ENCODE measurements at places on chromosomes 6 and 20. TPM values are rescaled to one million over a fixed set of nuclear protein-coding genes. Genes with fewer than 3 reads are reported as not detected.

DNA sequence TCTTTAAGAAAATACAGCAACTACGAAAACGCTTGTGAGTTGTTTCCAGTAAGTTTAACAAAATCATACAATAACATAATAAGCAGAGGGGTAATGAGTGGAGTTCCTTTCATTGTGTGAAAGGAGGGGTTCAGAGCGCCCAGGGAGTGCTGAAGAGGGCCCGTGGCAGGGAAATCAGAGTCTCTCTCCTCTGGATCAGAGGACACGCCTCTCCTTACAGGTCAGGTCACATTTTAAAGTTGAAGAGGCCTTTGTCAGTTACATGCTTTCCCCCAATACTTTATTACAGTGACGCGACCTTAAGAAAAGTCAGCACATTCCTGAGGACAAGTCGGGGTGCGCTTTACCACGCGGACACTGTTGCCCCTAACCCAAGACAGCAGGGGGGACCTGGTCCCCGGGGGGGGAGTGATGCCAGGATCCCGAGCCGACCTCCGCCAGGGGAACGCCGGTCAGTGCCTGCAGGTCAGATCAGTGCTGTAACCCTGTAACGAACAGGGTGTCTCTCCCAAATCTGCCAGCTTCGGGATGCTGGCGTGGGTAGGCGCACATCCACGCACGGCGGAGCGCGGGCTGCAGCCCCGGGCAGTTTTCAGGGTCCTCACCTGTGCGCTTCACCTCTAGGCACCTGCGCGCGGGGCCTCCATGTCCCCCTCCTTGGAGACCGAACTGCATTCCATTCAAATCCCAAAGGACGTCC is 848 bp downstream of the DACT2 start:
- no peaks in the 10 kb centered on the region for H3K4me1 ChIP-seq
- H3K27me3 ChIP-seq = peaks cover 29% of the 10 kb centered on the region
- H3K36me3 ChIP-seq = no peaks in the 10 kb centered on the region
- no peak for DNase-seq
- peak overlapping the region; percentile 44 for H3K4me3 ChIP-seq
- H3K27ac ChIP-seq = no peak overlapping the region

DNA sequence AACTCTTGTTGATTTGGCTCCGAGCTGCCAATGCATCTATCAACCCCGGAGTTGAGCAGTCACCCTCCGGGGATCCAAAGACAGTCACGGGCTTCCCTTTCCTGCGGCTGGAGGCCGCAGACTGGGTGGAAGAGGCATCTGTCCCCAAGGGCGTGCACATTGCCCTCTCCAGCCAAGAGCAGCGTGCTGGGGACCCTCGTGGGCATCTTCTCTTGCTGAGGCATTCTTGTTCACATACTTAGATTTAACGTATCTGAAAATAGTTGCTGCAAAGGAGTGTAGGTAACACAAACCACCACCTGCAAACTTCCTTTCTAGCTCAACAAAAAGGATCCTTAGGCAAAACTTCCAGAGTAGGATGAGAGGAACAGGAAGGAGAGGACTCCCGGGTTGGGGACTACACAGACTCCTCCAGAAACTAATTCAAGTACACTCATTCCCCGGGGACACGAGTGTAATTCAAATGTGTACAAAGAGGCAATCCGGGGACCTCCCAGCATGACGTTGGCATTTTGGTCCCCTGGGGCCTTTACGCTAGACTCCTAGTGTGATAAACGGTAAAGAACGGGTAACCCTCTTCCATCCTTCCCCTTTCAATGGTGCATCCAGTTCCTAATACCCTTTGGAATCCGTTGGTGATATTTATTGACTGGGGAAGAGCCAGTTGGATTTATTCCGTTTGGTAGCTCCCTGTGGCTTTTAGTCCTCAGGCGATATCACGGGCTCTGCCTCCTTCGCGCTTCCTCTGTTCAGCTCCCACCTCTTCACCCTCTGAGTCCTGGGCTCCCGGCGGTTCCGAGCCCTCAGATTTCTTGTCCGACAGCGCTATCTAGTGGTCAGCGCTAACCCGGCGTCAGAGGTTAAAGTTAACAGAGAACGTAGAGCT is 2.7 kb upstream of the COL12A1 start:
- H3K27me3 ChIP-seq = peaks cover 50% of the 10 kb centered on the region
- peak overlapping the region; percentile 72 for H3K27ac ChIP-seq
- H3K4me3 ChIP-seq = peak overlapping the region; percentile 14
- no peaks in the 10 kb centered on the region for H3K36me3 ChIP-seq

DNA sequence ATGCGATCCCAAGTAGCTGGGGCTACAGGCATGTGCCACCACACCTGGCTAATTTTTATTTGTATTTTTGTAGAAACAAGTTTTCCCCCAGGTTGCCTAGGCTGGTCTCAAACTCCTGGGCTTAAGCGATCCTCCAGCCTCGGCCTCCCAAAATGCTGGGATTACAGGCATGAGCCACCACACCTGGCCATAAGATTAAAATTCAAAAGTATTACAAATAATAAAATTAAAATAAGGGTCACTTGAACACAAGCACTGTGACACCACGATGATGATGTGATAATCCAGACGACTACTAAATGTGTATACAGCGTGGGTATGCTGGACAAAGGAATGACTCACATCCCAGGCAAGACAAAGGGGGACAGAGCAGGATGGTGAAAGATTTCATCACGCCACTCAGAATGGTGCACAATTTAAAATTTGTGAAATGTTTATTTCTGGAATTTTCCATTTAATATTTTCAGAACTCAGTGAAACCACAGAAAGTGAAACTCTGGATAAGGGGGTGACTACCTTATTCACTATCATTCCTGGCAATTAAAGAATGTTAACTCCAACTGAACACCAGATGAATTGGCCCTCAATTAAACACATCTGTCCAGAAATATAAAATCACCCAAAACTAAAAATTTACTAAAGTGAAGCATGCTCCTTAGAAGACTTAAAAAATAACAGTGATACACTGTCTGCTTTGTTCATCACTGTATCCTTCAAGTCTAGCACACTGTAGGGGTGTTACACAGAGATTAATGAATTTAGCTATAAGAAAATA is 13.1 kb downstream of the B4GALT5 start:
- no peak overlapping the region for H3K27ac ChIP-seq
- DNase-seq = no peak
- no peaks in the 10 kb centered on the region for H3K36me3 ChIP-seq
- peaks cover 75% of the 10 kb centered on the region for H3K4me1 ChIP-seq
- no peaks in the 10 kb centered on the region for H3K27me3 ChIP-seq

DNA sequence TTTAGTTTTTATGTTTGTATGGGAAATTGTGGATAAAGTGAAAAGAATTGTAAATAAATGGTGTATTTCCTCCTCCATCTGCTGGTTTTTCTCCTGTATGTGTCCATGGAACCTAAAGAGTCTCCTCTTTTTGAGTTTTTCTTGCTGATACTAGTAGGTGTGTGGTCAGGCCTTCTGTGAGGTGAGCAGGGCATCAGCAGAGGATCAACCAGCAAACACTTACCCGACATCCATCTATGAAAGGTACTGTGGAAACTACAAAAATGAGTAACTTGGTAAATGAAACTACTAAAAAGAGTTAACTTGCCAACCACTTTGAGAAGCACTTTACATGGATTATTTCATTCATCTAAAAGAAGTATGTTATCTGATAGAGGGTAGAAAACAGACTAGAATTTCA is 20.9 kb upstream of the RNF8 start:
- DNase-seq = no peak
- H3K4me1 ChIP-seq = no peaks in the 10 kb centered on the region
- H3K27ac ChIP-seq = no peak overlapping the region

- H3K27ac ChIP-seq = no peak overlapping the region
- H3K4me1 ChIP-seq = no peaks in the 10 kb centered on the region
- H3K36me3 ChIP-seq = no peaks in the 10 kb centered on the region
- H3K4me3 ChIP-seq = no peak overlapping the region
- H3K27me3 ChIP-seq = no peaks in the 10 kb centered on the region
- no peak for DNase-seq
Observed at GRCh38 chr20:15705975-15706374, 867.3 kb downstream of the KIF16B start.

- H3K27ac ChIP-seq = no peak overlapping the region
- no peak overlapping the region for H3K4me3 ChIP-seq
- H3K27me3 ChIP-seq = no peaks in the 10 kb centered on the region
- peaks cover 5% of the 10 kb centered on the region for H3K4me1 ChIP-seq
- DNase-seq = no peak
Observed at GRCh38 chr6:168015482-168016175, 18.2 kb downstream of the KIF25 start.

DNA sequence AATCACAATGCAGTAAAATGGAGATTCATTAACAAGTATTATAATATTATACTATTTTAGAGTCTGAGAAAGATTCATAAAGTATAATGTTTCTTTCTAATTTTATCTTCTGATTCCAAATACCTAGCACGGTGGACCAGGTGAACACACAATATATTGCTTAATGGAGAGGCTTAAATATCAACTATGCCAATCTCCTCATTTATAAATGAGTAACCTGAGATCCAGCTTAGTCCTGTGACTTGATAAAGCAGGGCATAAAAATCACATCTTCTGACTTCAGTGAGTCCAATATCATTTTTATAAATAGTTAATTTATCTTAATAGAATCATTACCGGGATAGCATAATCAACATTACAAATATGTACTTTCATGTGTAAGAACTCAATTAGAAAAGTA is 144.4 kb upstream of the GJE1 start:
- DNase-seq = no peak
- no peak overlapping the region for H3K4me3 ChIP-seq
- H3K27me3 ChIP-seq = no peaks in the 10 kb centered on the region
- H3K4me1 ChIP-seq = no peaks in the 10 kb centered on the region

DNA sequence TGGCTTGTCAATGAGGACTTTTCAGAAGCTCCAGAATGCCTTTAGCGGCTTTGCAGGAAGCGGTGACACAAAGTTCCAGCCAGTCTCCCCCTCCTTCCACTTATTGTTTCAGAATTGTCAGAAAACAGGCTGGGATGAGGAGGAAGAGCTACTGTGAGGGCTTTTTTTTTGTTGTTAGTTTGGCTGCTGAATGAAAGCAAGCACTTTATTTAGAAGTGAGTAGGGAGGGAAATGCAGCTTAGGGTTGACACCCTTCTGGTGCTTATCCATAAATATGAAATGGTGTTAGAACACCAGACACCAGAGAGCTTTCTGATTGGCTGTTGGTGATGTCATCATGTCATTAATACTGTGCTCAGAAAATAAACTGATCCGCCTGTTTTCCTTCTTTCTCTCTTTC is 251.5 kb downstream of the SOX4 start:
- peaks cover 13% of the 10 kb centered on the region for H3K4me1 ChIP-seq
- H3K27me3 ChIP-seq = no peaks in the 10 kb centered on the region
- H3K27ac ChIP-seq = no peak overlapping the region
- DNase-seq = no peak
- H3K36me3 ChIP-seq = no peaks in the 10 kb centered on the region
- H3K4me3 ChIP-seq = no peak overlapping the region

- H3K4me1 ChIP-seq = peaks cover 26% of the 10 kb centered on the region
- H3K27ac ChIP-seq = no peak overlapping the region
- H3K36me3 ChIP-seq = no peaks in the 10 kb centered on the region
- H3K4me3 ChIP-seq = no peak overlapping the region
- DNase-seq = no peak
Observed at GRCh38 chr6:3260296-3260695, 1.5 kb downstream of the PSMG4 start.

DNA sequence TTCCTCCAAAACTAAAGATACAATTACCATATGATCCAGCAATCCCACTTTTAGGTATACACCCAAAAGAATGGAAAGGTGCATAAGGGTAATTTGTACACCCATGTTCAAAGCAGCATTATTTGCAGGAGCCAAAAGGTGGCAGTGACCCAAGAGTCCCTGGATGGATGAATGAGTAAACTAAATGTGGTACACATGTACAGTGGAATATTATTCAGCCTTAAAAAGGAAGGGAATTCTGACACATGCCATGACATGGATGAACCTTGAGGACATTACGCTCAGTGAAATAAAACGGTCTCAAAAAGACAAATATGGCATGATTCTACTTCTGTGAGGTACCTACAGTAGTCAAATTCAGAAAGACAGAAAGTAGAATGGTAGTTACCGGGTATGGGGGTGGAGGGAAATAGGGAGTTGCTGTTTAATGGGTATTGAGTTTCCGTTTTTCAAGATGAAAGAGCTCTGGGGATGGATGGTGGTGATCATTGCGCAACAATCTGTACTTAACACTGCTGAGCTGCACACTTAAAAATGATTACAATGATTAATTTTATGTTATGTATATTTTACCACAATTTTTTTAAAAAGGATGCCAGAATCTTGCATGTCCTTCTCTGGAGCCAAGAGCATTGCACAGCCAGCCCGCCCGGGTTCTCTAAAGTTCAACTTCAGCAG is 518.9 kb upstream of the JARID2 start:
- H3K4me1 ChIP-seq = no peaks in the 10 kb centered on the region
- H3K4me3 ChIP-seq = no peak overlapping the region
- no peak overlapping the region for H3K27ac ChIP-seq
- no peaks in the 10 kb centered on the region for H3K36me3 ChIP-seq
- H3K27me3 ChIP-seq = no peaks in the 10 kb centered on the region

- H3K27ac ChIP-seq = no peak overlapping the region
- H3K27me3 ChIP-seq = no peaks in the 10 kb centered on the region
- no peak overlapping the region for H3K4me3 ChIP-seq
- DNase-seq = no peak
- no peaks in the 10 kb centered on the region for H3K36me3 ChIP-seq
Observed at GRCh38 chr6:50271266-50271665, 221.5 kb upstream of the DEFB112 start.

- H3K27ac ChIP-seq = no peak overlapping the region
- H3K27me3 ChIP-seq = no peaks in the 10 kb centered on the region
- no peaks in the 10 kb centered on the region for H3K36me3 ChIP-seq
Observed at GRCh38 chr20:38237381-38237780, 23.2 kb downstream of the KIAA1755 start.

GRCh38 chr6:157980288-157981131 is 1.2 kb upstream of the SYNJ2 start:
- no peaks in the 10 kb centered on the region for H3K27me3 ChIP-seq
- no peaks in the 10 kb centered on the region for H3K36me3 ChIP-seq
- H3K27ac ChIP-seq = peak overlapping the region; percentile 85
- peak overlapping the region; percentile 80 for H3K4me3 ChIP-seq
- H3K4me1 ChIP-seq = peaks cover 18% of the 10 kb centered on the region

DNA sequence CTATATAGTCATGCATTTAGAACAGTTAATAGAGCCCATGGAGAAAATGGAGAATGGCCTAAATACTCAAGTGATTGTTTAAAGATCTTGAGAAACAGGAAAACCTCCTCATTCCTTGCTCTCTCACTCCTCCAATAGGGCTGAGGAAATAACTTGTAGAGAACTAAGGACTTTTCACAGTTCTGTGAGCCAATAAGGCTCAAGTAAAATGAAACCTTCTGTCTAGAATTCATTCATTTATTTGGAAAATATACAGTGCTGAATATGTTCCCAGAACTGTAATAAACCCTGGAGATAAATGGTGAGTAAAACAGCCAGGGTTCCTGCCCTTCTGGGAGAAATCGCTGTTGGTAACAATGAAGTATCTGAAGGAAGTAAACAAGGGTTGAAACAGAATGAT is 35.3 kb downstream of the ELOVL2 start:
- peaks cover 32% of the 10 kb centered on the region for H3K27me3 ChIP-seq
- no peaks in the 10 kb centered on the region for H3K4me1 ChIP-seq
- no peak for DNase-seq

CCDC170 gene
- 1.5 TPM for total RNA-seq

OLIG3 gene
- total RNA-seq = not detected

PPP1R14C gene
- total RNA-seq = 1.2 TPM

WFDC5 gene
- not detected for total RNA-seq

ZSCAN23 gene
- 0.55 TPM for total RNA-seq

RAMACL gene
- not detected for total RNA-seq

XKR7 gene
- not detected for total RNA-seq

C20orf204 gene
- 0.68 TPM for total RNA-seq

AIF1 gene
- total RNA-seq = 9.4 TPM

Measured in transverse colon (tissue), 4 donors.